ENCODE measurements at places on chromosomes 4 and X.

GRCh38 chr4:125097729-125098128, 217.0 kb upstream of the FAT4 start:
- no peak for DNase-seq

DNA sequence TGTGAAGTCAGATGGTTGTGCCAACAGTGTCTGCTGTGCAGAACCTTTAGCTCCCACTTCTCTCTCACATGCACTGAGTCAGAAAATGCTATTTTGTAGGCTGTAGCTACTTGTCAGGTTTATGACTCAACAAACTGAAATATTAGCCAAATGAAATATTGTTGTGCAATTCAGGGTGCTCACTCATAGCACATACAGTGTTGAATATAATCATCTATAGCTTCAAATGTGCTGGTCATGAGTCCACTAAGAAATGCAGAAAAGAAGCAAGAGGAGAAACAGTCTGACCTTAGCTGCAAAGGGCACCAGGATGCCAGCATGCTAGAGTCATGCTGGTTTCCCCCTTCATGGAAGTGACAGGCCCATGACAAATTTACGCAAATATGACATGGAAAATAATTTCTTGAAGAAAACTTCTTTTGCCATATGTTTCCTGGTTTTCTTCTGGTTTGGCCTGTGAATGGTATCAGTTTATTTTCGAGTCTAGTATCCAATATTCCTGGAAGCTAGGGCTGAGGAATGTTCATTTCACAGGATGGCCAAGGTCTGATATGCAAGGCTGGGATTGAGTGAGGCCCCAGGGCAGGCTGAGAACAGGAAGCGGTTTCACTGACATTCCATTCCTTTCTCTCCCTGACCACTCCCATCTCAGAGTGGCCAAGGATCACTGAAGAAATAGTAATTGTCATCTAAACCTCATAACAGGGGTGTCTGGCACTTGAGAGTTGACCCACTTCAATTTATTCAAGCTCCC, 10.3 kb upstream of the CXCL2 start:
- no peak for DNase-seq

DNA sequence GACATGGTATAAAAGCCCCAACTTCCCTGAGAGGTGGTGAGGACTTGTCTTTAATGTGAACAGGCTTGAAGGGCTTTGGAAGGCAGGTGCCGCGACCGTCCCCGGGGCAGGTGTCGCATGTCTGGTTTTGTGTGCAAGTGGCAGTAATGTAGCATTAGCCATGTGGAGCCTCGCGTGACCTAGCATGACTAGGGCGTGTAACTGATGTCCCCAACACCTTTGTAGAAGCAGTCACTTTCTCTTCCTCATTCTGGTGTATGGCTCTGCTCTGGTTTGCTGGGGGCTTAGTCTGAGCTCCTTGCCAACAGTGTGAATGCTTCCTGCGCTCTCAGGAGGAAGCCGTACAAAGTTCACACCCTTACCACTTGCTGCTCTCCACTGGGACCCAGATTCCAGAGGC, 145.7 kb downstream of the AMMECR1 start:
- no peak for DNase-seq

DNA sequence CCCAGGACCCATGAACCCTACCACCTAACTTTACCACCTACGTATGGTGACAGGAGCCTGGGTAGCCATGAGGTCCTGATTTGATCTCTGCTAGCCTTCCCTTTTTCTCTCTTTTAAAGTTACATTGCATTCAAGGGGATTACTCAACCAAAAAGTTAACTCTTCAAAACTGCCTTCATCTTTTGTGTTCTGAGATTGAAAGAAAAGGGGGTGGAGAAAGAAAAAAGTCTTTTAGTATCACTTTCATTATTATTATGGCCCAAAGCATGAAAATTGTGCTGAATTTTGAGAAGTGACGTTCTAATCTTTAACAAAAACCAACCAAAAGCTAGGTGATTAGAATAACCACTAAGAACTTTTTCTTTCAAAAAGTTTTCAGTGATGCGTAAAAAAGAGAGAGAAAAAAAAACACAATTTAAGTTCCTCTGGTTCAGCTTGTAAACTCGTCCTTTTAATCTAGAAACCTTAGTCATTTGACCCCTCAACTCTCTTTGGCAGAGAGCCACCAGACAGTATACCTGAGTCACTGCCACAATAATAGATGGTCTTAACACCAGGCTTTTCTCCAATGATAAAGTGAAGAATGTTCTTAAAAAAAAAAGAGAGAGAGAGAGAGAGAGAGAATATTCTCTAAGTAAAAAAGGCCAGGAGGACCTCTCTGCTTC, 347.4 kb upstream of the FGF13 start:
- DNase-seq: no peak

DNA sequence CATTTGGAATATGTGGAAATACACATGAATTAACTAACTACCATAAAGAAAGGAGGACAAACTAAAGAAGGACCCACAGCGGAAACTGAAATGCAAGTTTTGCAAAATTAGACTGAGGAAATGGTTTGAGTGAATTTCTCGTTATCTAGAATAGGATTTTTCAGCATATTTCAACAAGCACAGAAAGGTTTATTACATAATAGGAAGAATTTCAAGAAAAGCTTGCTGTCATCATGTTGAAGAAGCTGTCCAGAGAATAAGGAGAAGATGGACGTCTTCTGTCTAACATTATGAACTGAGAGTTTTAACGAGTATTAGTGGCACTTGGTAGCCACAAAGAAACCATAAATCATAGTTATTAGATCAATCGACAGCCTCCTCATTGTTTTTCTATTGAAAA, 45.0 kb downstream of the TEC start:
- no peak for DNase-seq

- no peak for DNase-seq
Observed at GRCh38 chrX:40313269-40313668, 215.5 kb upstream of the BCOR start.

DNA sequence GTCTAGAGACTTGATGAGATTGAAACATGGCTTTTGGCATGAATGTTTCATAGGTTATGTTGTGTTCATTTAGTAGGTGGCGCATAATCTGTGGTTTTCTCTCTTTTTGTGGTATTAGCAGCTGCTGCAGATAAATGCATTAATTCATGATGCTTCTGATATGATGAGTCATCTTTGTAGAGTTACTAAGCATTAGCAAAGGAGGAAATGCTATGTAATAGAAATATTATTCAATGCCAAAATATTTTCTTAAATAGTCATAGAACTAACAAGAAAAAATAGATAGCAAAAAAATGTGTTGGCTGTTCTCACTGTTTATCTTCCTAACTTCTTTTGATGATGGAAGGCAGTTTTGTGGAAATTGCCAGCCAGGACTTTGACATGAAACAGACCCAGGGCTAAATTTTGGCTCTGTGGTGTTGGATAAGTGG, 3.6 kb downstream of the ZXDB start:
- DNase-seq: no peak

DNA sequence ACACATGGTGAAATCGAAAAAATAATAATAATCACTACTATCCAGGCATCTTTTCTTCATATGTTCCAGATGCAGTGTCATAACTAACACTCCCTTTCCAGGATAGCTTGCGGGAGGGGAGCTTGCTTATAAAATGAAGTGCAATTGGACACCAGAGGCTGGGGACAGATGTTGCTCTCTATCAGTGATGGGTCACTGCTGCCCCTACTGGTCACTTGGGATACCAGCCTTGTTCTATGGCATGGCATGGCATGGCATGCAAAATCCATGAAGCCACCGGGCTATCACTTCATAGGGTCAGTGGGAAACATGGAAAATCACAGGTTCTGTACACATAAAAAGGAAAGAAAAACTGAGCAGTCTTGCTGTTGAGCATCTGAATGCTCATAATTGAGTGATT, 168.1 kb downstream of the GLRA2 start:
- DNase-seq: peak; percentile 3

- DNase-seq: no peak
Observed at GRCh38 chr4:167233685-167234315, 494 bp downstream of the SPOCK3 start.

DNA sequence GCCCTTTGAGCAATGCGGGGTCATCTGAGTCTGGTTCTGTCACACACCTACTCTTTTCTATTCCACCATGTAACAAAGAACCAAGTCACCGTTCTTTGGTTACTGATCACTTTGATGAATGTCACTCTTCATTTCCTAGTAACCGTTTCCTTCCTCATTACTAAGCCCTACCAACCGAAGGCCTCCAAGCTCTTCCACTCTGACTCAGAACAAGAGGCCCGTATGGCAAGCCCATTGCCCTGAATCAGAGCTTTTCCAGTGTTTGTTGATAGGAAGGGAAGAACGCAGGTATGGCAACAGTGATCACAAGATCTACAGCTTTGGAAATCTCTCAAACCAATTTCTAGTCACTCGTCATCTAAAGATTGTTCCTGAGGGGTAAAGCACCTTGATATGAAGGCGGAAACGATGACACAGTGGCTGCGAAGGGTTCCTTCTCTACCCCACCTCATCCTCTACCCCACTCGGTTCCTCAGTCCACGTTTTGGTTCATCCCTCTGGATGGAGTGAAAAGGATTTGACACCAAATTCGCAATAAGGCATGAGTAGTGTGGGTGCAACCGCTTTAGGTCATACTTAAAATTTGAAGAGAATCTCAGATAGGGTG, 28.0 kb upstream of the CD40LG start:
- no peak for DNase-seq

GRCh38 chrX:100863326-100863864, 10.8 kb downstream of the NOX1 start:
- DNase-seq: no peak

GRCh38 chr4:15457406-15458201, 12.1 kb upstream of the CC2D2A start:
- DNase-seq: no peak

- DNase-seq: no peak
Observed at GRCh38 chr4:102735582-102735981, 25.2 kb downstream of the MANBA start.

Data from stimulated activated CD4-positive, alpha-beta T cell treated with anti-CD3 and anti-CD28 coated beads, Interleukin-1b, Interleukin-23, amount 100 ng/mL, for 4 hours (primary cell).